ENCODE measurements at places on chromosomes 7 and 10.

GRCh38 chr7:146735992-146736391 is 619.4 kb downstream of the CNTNAP2 start:
- no peak for DNase-seq

DNA sequence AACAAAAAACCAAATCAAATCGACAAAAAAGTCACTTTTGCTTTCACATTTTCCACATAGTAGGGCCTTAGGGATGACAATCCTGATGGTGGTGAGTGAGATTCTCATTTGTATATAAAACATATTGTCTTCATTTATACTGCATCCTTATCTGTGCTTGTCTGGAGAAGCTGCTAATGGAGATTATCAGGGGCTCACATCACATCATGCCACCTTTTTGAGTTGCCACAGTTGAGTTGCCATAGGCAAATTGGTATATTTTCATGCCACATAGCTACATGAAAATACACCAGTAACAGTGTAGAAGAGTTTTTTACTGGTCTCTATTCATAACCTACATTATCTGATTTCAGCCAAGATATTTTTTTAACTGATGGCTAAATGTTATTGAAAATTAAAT is 85.3 kb downstream of the CNTNAP2 start:
- DNase-seq = no peak

GRCh38 chr10:12729885-12730284 is 271.6 kb downstream of the CCDC3 start:
- DNase-seq = no peak

GRCh38 chr10:5551531-5552375 is 27.0 kb downstream of the CALML3 start:
- DNase-seq = no peak

DNA sequence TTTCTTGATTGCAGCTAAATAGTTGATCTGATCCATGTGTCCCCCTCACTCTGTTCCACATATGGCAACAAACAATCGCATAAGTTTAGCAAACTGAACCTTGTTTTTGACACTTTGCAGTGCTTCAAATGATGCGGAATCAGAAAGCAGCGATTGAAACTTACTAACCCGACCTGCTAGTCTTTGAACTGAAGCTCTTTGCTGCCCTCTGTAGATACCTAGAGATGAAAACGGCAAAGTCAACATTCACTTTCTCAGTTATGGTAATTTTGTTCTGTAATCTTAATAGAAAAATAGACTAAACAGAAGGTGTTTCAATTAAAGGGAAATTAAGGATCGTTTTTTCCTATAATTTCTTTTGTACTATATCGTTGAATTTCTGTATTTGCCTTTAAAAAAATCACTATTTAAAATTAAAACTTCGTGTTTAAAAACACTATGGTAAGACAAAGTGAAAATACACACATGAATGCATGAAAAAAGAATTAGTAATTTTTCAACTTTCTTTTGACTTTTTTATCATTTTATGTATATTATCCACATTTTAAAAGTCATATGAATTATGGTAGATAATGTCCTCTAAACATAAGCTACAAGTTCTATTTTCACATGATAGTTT is 276.5 kb downstream of the MAGI2 start:
- DNase-seq = no peak

- no peak for DNase-seq
Observed at GRCh38 chr7:121298831-121299239, 30.0 kb upstream of the WNT16 start.

GRCh38 chr10:17585016-17585415 is 32.2 kb downstream of the HACD1 start:
- no peak for DNase-seq

- no peak for DNase-seq
Observed at GRCh38 chr10:98567391-98568133, 120.8 kb upstream of the HPS1 start.

GRCh38 chr7:146728611-146729010 is 612.0 kb downstream of the CNTNAP2 start:
- no peak for DNase-seq

DNA sequence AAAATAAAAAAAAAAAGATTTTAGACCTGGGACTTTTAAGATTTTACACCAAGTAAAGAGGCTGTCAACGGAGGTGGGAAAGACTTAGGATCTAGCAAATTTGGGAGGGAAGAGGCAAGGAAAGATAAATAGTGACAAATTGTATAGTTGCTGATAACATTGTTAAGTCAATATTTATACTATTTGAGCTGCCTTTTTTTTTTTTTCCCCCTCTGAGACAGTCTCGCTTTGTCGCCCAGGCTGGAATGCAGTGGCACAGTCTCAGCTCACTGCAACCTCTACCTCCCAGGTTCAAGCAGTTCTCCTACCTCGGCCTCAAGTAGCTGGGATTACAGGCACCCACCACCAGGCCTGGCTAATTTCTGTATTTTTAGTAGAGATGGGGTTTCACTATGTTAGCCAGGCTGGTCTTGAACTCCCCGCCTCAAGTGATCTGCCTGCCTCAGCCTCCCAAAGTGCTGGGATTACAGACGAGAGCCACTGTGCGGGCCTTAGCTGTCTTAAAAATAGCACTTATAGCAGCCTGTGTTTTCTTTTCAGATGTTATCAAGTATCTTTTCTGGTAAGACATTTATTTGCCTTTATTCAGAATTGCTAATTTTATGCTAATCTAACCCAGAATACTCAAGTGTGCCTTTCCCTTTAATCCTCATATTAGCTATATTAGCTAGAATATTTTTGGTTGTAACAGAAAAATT is 94.5 kb downstream of the MMRN2 start:
- no peak for DNase-seq

DNA sequence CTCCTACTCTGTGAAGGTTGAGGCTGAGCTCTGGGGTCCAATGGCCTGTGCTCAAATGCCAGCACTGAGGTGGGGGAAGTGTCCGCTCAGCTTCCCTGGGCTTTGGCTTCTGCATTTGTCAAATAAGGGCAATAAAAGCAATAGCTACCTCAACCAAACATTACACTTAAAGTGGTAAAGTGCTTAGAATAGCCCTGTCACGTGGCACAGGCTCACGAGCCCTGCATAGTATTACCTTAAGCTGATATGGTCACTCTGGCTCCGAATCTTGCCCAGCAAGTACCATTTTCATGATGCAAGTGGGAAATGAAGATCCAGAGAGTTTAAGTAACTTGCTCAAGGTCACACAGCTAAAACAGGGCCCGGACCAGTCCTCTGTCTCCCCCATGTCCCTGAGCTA is 451.1 kb upstream of the ZMIZ1 start:
- no peak for DNase-seq

- DNase-seq = no peak
Observed at GRCh38 chr10:46079831-46080585, 33.9 kb upstream of the MSMB start.

- no peak for DNase-seq
Observed at GRCh38 chr7:129522088-129522970, 20.0 kb downstream of the SMKR1 start.

GRCh38 chr10:102493771-102494170 is 8.7 kb downstream of the ACTR1A start:
- no peak for DNase-seq

DNA sequence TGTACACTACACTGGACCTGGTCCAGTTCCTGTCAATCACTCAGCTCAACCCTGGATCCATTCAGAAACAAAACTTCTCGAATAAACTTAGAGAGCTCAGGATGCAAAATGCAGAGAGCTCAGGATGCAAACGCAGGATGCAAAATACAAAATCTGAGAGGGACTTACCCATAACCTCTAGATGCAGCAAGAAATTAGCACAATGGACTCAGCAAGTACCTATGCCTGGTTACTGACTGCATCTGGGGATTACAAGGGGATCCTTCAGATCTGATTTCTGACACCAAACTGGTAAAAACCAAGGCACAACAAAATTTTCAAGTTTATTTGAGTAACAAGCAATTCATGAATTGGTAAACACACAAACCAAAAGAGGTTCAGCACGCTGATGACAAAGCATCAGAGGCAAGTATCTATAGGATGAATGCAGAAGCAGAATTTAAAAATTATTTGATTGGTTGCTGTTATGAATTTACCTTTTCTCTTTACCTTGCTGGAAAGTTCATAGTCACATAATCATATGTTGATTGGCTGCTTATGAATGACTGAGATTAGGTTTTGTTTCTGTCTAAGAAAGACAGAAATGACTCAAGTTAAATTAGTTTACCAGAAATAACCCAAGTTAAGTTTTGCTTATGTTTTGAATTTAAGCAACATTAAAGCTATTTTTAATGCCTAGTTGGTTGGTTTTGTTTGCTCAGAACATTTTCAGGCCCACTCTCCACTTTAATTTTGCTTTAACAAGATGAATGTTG is 11.4 kb downstream of the GIMAP6 start:
- no peak for DNase-seq

DNA sequence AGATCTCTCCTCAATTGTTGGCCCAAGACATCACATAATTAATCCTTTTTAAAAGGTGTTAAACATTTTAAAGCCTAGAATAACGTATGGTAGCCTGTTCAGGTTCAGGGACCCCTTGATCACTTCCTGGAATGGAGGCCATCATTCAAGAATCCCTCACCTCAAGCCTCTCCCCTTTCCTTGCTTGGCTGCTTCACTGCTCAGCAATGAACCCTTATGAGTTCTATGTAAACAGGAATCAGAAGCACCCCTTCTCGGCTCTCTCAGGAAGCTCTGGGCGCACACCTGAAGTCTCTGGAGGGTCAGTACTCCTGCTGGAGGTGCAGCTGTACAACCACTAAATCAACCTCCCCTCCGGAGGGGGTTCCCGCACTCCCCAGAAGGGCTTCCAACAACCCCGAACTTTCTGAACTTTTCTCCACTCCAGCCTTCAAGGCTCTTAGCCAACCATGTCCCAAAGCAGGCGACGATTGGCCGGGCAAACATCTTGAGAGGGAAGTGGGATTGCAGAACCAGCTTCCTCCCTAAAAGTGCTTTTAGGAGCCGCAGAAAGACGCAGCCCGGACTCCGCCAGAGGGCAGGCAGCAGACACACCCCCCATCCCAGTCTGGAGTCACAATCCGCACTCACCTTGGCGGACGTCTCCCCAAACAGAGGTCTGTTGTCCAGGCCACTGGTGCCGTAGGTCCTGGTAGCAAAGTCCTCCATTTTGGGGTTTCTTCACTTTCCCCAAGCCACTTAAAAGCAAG is 562 bp downstream of the TMEM243 start:
- DNase-seq = no peak

- DNase-seq = no peak
Observed at GRCh38 chr10:103759100-103759781, 96.1 kb downstream of the SH3PXD2A start.

DNA sequence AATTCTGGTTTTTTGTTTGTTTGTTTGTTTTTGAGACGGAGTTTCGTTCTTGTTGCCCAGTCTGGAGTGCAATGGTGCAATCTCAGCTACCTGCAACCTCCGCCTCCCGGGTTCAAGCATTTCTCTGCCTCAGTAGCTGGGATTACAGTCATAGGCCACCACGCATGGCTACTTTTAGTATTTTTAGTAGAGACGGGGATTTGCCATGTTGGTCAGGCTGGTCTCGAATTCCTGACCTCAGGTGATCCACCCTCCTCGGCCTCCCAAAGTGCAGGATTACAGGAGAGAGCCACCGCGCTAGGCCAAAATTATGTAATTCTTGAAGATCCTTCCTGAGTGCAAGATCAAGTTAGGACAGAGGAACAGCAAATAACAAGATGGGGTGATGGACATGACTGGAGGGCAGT is 719 bp downstream of the ZNF33B start:
- no peak for DNase-seq

GRCh38 chr10:14500172-14500765 is 169.5 kb upstream of the FRMD4A start:
- DNase-seq = no peak

DNA sequence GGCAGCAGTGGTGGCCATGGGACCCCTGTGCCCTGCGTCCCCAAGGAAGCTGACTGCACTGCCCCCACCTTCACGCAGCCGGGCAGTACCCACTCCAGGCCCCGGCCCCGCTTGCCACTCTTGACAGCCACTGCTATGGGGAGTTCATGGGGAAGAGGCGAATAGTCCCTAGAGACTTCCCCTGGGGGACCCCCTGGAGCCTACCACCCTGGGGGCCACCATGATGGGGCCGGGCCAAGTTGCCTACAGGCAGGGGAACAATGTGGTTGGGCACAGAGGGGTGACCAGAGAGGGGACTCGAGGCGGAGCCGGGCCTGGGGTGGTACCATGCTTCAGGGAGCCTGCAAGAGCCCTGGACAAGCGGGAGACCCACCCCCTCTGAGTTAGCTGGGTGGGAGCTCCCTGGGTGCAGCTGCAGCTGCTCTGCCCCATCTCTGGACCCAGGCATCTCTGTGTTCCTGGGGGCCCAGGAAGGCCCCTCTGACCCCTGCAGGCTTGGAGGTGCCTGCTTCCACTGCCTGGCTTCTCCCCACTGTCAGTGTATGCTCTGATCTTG is 567.6 kb downstream of the GRM8 start:
- no peak for DNase-seq

GRCh38 chr7:131040467-131040932 is 287.2 kb upstream of the MKLN1 start:
- DNase-seq = peak; percentile 35

DNA sequence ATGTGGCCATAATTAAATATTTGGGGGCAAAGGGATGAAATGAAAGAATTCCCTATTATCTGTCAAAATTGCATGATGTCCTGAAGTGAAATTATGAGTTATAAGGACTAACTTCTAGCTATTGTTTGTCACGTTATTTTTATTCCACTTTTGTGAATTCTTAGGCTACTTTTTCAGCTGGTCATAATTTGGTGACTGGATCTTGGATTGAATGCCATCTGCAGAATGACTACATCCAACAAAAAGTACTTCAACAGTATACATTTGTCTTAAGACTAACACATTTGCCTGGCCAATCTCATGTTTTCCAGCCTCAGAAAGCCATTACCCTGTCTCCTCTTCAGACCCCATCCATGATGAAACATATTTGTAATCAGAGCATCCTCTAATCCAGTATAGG is 48.1 kb upstream of the WNT16 start:
- no peak for DNase-seq

DNA sequence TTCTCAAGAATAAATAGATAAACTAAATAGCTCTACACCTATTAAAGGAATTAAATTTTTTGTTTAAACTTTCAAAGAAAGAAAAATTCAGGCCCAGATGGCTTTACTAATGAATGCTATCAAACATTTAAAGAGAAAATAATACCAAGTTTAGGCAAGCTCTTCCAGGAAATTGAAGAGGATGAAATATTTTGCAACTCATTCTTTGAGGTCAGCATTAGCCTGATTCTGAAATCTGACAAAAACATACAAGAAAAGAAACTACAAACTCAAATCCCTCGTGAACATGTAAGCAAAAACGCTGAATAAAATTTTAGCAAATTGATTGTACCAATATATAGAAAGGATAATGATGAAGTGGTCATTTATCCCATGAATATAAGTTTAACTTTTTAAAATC is 93.4 kb downstream of the RTKN2 start:
- DNase-seq = no peak

GRCh38 chr7:73893342-73894101 is 32.6 kb downstream of the TMEM270 start:
- no peak for DNase-seq

All from immature natural killer cell (primary cell).